ENCODE measurements at places on chromosomes 16 and 17.

DNA sequence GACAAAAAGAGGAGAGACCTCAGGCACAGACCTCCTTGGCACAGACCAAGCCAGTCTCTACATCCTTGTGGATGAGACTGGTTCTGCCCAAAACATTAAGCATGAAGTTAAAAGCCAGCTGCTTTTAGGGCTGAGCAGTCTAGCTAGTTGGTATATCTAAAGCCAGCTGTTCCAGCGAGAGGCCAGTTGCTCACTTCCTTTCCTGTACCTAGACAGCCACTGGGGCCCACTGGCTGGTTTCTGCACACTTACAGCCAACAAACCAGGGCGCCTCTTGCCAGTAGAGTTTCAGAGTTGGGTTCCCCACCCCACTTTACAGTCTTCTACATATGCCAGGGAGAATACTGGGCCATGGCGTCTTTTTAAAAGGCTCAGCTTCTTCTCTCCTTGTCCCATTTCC is 242.4 kb downstream of the ZFHX3 start:
- no peak for DNase-seq

GRCh38 chr17:64067657-64068056 is 47.2 kb upstream of the ICAM2 start:
- DNase-seq, result no peak

DNA sequence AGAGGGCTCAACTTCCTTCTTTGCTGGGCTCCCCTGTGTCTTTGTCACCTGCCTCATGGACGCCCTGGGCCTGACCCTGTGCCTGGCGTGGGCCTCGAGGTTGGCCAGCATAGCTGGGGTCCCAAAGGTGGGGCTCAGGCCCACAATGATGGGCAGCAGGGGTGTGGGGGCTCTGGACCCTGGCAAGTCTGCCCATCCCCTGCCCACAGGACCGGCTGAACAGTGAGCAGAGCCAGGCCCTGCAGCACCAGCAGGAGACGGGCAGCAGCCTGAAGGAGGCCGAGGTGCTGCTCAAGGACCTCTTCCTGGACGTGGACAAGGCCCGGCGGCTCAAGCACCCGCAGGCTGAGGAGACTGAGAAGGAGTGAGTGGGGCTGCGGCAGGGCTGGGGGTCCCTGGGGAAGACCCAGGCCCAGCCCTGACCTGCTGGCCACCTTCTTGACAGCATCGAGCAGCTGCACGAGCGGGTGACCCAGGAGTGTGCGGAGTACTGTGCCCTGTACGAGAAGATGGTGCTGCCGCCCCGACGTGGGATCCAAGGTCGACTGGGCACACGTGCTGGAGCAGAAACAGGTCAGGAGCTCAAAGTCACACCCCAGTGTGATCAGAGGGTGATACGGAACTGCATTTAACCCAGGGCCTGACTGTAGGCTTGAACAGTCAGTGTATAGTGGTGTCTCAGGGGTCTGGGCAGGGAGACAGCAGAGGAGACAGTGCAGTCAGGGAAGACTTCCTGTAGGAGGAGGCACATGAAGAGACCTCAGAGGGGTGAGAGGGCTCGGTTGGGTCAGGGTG is 3.8 kb downstream of the EVPLL start:
- DNase-seq, result no peak

- no peak for DNase-seq
Observed at GRCh38 chr17:81448950-81449349, 53.7 kb downstream of the BAHCC1 start.

DNA sequence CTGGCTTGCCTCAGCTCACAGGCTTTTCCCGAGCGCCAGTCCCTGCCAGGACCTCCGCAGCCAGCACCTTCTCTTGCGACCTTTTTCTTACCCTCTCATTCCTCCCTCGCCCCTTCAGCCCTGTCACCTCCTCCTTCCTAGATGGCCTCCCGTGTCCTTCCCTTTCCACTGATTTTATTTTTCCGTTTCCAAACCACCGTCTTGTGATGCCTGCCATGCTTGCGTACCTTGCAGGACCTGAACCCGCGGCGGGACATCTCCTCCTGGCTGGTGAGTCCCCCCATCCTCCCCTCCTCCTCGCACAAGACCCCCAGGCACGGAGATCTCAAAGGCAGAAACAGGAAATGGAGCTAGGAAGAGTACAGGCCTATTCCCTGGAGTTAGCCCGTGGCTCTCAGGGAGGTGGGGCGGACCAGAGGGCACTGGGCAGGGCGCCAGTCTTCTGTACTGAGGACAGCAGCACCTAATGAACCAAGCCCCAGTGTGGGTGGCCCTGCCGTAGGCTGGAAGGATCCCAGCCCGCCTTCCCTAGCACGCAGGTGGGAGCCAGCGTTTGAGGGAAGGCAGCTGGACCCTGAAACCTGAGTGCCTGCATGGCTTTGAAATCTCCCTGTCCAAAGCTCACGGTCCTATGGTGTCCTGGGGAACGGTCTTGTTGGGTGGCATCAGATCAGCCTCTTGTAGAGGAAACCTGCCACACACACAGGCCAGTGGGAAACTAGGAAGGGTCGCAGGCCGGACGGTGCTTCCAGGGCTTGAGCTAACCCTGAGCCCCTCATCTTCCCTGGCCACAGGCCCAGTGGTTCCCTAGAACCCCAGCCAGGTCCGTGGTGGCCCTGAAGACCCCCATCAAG is 612 bp downstream of the CISD3 start:
- peak; percentile 61 for DNase-seq

- DNase-seq, result no peak
Observed at GRCh38 chr17:34974179-34974578, 6.1 kb upstream of the LIG3 start.

DNA sequence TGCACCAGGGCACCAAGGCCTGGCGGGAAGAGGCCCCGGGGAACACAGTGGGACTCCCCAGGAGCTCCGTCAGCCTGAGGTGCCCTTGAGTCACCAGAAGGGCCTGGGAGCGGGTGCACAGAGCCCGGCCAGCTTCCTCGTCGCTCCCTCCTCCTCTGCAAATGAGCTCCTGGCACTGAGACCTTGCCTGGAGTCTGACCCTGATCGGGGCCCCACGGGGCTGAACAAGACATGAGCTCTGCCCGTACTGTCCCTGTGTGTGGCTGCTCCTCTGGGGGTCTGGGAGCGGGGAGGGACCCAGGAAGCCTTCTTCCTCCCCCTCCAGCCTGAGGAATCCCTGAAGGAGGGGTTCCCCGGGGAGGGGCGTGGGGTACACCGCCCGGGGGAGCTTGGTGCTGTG is 36.4 kb upstream of the SSTR5 start:
- no peak for DNase-seq

- DNase-seq, result no peak
Observed at GRCh38 chr17:21172846-21173245, 41.1 kb downstream of the TMEM11 start.

GRCh38 chr17:39045948-39046679 is 78.9 kb upstream of the FBXO47 start:
- DNase-seq, result no peak

DNA sequence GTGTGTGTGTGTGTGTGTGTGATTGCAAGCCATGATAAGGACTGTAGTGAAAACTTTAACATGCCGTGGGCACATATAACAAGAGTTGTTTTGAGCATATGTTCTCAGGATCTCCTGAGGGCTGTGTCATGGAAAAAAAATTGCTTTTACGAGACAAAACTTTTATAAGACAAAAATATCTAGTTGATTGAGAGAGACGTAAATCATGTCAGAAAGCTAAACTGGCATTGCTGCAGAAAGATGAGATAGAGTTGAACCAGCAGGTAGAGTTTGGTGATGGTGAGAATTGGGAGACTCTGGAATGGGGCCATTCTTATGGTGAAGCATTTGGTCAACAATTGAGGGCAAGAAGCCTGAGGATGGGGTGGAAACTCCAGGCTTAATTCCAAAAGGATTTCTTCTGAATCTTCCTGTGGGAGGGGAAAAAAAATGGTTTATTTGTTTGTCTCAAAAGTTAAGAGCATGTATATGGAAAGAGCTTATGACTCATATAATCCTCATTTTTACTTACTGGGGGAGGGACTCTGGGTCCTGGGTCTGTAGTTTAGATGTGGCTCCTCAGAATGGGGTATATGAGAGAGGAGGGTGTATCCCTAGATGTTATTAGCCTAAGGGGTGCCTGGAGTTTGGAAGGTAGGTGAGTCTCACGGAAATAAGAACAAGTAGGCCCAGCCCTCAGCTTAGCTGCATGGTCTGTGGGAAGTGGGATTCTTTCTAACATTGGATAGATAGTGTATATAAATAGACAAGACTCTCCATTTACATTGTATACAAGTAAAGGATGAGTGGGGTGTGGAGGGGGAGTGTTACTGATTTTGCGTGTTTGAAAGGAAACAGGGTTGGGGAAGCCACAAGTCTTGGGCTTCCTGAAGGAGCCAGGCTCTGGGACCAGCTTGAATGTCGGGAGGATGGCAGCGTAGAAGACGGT is 7.1 kb downstream of the MINK1 start:
- DNase-seq, result no peak

- no peak for DNase-seq
Observed at GRCh38 chr17:62307196-62307595, 73.2 kb upstream of the EFCAB3 start.
